Coronary artery (tissue), 2 donors: ENCODE measurements at places on chromosomes 2 and 18.

DNA sequence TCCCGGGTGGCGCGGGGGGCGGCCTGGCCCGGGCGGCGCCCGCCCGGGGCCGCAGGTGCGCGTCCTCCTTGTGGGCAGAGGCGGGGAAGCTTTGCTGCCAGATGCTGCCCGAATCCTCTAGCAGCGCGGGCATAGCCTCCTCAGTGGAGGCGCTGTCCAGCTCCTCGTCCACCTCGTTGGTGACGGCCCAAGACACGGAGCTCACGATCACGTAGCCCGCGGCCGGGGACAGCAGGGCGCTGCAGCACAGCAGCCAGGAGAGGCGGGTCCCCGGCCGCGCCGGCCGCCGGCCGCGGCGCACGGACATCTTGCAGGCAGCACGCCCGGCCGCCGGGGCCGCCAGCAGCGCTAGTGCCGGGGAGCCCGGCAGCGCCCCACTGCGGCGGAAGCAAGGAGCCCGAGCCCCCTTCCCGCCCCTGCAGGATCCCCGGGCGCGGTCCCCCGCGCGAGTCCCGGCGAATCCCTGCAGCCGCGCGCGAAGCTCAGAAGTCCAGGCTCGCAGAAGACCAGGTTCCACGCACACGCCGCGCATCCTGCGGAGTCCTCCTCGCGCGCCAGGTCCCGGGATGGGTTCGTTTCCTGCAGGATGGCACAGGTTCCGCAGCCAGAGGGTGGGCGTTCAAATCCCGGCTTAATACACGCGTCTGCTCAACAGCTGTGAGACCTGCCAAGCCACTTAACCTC lies at the start of gene CREG2:
Gene CREG2 (minus strand): TSS at position 353 of the 684 bp plus-strand sequence. CDS start 46 bp downstream, at position 307.
- DNase-seq, result no peak

DNA sequence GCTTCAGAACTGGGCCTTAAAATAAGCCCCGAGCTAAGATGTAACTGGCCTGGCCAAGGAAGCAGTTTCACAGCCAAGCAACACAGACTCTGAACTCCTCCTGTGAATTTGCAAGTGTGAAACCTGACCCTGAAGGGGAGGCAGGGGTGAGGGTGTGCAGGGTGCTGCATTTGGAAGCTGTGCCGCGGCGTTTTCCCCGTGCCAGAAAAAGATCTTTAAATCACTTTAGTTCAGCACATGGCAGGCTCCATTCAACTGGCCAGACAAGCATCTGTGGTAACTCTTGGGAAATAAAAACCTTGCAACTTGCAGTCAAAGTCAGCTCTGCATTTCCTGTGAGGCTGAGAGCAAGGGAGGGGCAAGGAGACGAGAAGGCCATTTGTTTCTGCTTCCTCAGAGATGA lies 209.3 kb upstream of the SOX11 start:
- DNase-seq, result no peak

- DNase-seq, result no peak
Measured at GRCh38 chr2:106207246-106207645, 13.1 kb upstream of the UXS1 start.

DNA sequence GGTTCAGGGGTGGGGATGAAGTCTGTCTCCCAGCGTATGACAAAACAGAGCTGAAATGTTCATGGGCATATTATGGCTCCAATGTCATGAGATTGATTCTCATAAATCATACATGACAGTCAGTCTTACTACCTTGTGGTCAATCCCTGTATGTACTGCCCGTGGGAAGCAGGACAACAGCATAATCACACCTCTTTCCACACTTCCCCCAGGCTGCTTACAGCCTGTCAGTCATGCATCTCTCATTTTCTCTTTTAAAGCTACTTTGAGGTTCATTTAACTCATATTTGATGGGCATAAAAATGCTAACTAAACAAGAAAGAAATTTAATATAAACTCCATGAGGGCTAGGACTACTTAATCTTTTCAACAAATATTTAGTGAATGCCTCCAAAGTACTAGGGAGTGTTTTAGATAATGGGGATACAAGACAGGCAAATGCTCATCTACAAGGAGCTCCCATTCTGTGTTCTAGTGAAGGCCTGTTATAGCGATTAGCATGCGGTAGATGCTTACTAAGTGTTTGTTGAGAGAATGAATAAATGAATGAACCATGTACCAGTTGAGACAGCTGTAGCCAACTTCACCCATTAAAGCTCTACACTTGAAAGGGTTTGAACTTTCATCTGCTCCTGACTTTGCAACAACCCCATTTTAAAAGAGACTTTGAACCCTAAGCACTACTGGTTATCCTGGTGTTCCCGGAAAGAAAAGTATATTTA lies 89.1 kb downstream of the ALPK2 start:
- no peak for DNase-seq

DNA sequence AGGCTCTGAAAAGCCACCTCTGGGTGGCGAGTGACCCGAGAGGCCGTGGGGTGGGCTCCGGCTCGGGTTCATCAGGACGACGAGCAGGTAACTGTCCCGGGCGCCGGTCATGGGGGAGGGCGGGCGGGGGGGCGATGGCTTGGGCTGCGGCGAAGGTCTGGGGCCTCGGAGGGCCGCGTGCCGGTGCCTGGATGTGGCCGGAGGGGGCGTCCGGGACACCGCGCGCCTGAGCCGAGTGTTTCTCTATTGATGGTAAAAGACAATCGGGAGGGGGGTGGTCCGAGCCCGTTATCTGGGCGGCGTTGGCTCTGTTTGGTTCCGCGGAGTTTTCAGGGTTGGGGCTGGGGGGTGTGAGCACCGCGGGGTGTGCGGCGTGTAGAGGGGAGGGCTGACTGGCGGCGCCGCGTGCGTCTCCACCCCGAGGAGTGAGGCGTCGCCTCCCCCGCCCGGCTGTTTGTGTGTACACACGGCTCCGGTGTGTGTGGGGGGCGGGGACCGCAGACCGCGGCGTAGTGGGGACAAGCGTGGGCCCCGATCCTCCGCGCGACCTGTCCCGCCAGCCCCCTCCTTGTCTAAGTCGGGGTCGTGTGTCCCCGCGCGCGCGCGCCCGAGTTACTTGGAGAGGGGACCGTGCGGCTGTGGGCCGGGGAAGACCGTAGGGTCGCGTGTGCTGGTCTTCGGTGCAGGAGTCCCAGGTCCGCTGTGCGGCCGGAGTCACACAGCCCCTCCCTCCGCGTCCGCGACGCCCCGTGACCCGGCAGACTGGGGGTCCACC lies 1.6 kb downstream of the CTIF start:
- peak; percentile 81 for DNase-seq

GRCh38 chr2:12764075-12764730 lies 47.5 kb downstream of the TRIB2 start:
- DNase-seq, result no peak

DNA sequence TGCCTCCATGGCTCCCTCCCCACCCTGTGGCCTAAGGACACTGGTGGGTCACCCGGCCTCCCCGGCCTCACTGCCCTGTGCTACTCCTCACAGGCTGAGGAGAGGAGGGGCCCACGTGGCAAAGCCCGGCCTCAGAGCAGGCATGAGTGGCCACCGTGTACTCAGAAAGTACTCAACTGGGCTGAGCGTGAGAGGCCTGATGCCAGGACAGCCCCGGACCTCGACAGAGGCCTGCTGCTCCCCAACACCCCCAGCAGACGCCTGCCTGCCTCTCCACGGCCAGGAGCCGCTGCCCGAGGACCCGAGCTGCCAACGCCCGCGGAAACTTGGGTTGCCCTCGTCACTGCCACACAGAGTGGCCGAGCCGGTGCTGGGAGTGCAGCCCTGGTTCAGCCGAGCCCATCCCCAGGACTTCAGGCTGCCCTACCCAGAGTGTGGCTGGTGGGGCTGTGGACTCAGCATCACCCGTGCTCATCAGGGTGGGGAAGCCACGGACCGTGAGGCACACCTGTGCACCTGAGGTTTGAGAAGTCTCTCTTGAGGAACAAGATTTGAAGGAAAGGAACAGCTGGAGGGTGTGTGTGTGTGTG lies 59.3 kb downstream of the CENPO start:
- DNase-seq, result no peak

DNA sequence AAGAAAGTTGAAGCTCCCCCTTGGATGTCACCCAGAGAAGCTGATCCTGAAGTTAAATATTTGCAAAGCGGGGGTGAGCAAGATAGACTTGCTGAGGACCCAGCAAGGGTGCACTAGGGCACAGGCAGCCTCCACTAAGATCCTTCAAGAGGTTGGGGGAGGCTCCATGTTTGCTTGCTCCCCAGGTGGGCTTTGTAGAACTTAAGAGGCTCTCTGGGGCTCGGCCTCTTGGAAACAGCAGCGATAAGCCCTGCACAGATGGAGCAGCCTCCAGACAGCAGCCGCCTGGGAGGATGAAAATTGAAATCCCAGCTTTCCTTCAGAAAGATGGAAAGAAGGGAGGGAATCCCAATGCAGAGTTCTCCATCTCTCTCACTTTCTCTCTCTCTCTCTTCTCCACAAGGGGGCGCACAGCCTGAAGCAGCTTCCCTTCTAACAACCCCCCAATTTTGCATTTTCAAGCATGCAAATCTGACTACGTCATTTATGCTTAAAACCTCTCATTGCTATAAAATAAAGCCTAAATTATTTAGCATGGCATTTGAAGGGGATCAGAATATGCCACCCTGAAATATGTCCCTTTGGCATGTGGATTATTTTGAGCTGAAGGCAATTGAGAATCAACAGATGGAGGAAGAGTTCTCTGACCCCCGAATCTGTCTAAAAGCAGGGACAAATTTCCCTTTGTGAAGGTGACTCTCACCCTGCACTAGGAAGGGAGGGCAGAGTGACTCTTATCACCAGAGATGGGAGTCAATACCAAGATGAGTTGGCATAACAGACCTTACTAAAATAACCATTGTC lies 185.7 kb upstream of the KLHL29 start:
- DNase-seq, result no peak

DNA sequence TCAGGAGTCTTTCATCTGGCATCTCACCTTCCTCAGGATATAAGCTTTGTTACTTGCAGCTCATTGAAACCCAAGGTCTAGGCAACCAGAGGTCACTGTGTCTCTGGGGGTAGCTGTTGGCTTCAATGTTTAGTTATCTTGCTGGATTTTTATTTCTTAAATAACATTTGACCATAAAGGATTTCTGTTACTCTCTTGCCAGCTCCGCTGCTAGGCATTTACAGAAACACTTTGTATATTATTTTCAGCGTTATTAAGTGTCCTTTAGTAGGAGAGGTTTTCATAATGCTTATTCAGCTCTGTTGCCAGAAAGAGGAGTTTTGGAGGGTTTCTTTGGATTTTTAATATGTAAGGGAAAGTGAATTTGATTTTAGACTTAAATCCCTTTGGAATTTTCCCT lies 61.4 kb downstream of the QPCT start:
- DNase-seq, result no peak

DNA sequence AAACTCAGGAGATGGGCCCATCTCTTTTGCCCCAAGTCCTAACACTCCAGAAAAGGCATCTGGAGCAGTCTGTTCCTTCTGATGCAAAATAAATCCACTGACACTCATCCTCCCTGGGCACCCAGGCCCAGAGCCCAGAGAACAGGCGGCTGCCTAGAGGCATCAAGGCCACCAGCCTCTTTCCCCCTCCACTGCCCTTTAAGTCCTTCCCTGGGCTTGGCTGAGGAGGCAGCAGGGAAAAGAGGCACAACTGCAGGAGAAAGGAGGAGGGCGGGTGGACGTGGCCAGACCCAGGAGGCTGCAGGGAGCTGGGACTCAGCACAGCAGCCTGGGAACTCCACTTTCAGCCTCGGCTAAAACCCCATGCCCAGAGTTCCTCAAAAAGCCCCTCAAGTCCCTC lies 99.7 kb upstream of the ID2 start:
- DNase-seq, result no peak

GRCh38 chr18:23532848-23533247 lies 29.5 kb downstream of the RMC1 start:
- no peak for DNase-seq

DNA sequence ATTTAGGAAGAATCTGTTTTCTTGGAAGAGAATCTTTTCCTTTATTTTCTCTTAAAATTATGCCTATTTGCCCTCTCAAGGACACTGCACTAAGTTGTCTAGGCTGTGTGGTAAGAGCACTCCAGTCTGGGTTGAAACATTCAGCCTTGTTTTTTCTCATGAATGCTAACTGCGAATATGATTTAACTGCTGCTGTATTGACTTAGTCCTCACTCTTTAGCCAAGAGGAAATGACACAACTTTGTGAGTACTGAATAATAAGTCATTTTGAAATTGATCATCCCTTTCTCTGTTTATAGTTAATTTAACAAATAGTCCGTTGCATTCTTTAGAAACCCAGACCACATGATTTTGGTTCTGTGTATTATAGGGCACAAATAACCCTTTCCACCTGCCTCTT lies 4.5 kb upstream of the RND3 start:
- DNase-seq, result no peak

DNA sequence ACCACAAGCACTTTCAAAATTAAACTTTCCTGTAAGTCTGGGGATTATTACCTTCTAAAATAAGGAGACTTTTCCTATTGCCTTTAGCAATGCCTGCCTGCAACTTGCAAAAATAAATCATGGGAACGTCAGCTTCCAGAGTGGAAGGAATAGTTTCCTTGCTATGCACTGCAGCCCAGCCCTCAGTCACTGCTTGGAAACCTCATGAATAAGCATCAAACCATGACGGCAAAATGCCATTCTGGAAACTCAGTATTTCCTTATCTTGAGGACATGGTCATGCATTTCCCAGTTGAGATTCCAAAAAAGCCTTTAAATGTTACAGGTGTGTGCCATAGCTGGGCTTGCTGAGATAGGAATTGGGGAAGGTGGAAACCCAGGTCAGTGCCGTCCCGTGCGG lies 84.2 kb upstream of the OTOS start:
- DNase-seq, result no peak

DNA sequence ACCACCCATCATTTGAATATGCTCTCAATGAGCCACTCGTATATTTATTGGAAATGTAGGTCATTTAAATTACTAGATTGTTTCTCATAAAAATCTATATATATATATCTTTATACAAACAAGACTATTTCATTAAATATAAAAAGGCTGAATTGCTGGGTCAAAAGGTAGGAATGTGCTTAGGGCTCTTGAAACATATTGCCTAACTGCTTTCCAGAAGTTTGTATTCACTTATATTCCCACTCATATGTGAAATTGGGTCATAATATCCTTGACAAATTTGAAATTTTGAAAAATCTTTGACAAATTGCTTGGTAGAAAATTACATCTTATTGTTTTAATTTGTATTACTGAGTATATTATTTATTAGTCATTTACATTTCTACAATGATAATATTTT lies 999.8 kb upstream of the CDH2 start:
- no peak for DNase-seq

GRCh38 chr2:20247084-20247483 lies 22.2 kb upstream of the SDC1 start:
- no peak for DNase-seq

- DNase-seq, result peak; percentile 86
Measured at GRCh38 chr2:20617081-20617575, 33.8 kb downstream of the HS1BP3 start.

DNA sequence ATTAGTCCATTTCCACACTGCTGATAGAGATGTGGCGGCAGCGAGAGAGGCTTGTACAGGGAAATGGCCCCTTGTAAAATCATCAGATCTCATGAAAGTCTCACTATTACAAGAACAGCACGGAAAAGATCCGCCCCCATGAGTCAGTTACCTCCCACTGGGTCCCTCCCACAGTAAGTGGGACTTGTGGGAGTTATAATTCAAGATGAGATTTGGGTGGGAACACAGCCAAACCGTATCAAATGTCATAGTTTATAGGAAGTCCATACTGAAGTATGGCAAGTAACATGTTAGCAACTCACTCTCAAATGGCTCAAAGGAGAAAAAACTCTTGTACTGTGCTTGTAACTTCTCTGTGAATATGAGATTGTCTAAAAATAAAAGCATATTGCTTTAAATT lies 56.1 kb downstream of the FARP2 start:
- DNase-seq, result no peak
